ENCODE measurements at places on chromosomes 12 and 14.

GRCh38 chr14:71970272-71970671, 38.0 kb downstream of the RGS6 start:
- DNase-seq = no peak

DNA sequence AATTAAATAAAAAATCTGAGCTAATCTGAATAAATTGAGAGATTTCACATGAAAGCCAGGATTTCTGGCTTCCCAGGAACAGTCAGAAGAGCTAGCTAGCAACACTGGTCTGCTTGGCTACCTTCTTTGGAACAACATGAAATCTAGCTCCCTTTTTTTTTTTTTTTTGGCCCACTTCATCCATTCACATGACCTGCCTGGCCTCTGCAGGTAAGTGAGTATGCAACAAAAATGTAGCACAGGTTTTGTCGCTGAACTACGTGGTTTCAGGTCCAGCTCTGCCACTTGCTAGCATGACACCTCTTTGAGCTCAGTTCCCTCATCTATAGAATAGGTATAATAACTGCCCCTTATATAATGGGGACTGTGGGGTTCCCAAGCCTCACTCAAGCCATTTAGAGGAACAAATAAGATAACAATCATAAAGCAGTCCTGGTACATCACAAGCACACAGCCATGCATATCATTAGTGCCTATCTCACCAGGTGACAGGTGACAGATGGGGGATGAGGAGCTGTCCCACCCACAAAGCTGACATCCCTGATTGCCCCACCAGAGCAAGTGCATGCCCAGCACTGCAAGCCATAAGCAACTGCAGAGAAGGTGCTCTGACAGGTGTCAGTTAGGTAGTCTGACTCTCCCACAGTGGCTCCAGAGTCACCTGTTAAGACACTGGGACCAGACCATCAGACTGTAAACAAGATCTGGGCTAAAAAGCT, 25.6 kb downstream of the PXN start:
- DNase-seq = no peak

GRCh38 chr12:24754690-24755638, 193.9 kb downstream of the BCAT1 start:
- peak; percentile 49 for DNase-seq

- no peak for DNase-seq
Measured at GRCh38 chr14:58488550-58488949, 61.0 kb downstream of the KIAA0586 start.

GRCh38 chr12:26566675-26567074, 266.3 kb downstream of the ITPR2 start:
- DNase-seq = no peak

DNA sequence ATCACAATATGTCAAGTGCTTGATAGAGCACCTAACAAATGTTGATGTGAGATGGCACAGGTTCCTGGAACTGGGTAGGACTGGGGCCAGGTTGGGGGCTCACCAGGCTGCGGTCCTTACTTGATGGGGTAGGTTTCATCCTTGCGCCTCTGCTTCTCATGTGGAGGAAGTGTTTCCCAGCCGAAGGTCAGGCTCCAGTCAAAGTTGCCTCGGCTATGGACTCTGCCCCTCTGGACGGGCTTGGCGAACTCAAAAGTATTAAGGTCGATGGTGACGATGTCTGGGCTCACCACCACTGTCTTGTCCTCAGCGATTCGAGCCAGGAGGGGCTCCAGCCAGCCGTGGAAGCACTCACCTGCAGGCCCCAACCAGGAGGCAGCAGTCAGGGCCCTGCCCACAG, 17.5 kb upstream of the CELA1 start:
- no peak for DNase-seq

- no peak for DNase-seq
Measured at GRCh38 chr14:74531467-74531866, 37.9 kb downstream of the ISCA2 start.

DNA sequence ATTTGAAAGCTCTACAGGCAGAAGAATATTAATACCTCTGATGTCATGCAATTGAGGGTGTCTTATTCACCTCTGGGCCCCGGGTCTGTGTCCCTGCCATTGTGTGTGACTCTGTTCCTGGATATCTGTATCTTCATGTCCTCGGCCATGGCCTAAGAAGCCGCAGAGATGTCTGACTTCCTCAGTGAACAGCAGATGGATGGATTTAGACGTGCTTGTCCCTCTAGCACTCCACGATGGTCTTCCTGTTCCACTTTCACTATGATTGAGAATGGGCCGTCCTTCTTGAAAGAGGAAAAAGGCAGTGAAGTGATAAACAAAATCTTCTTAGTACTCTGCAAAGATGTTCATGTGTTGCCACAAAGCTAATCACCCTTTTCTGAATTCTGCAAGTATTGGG, 217.4 kb downstream of the SLC41A2 start:
- DNase-seq = no peak

GRCh38 chr12:46342562-46343033, 30.0 kb downstream of the SLC38A2 start:
- DNase-seq = no peak

GRCh38 chr14:30330445-30330844, 228.5 kb upstream of the G2E3 start:
- DNase-seq = peak; percentile 0

GRCh38 chr12:18141048-18141982, 51.3 kb upstream of the RERGL start:
- no peak for DNase-seq

- no peak for DNase-seq
Measured at GRCh38 chr14:52355016-52355431, 40.9 kb downstream of the PTGER2 start.

- no peak for DNase-seq
Measured at GRCh38 chr14:77022236-77022852, 6.2 kb downstream of the IRF2BPL start.

- peak; percentile 29 for DNase-seq
Measured at GRCh38 chr12:26939953-26940352, 1.7 kb downstream of the FGFR1OP2 start.

DNA sequence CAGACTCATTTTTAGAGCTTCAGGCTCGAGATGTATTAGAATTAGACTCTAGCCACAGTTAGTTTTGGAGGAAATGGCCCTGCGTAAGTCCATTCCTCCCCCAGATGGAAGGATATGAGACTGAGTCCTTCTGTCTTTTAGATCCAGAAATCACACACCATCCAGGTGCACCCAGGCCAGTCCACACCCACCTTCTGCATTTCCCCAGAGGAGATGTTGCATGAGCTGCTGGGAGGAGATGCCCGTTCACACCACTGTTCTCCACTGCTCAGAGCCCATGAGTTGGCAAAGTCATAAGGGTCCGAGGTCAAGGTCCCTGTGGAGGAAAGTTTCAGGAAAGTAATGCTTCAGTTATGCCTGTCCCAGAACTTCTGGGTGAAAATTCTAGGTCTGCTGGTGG, 29.2 kb downstream of the VWF start:
- DNase-seq = no peak

GRCh38 chr12:66753810-66754209, 74.9 kb upstream of the GRIP1 start:
- no peak for DNase-seq

- peak; percentile 13 for DNase-seq
Measured at GRCh38 chr12:108967869-108968540, 52.9 kb downstream of the SVOP start.

GRCh38 chr12:65355461-65355860, 77.0 kb downstream of the MSRB3 start:
- DNase-seq = no peak

GRCh38 chr14:21780429-21781084, 106.9 kb upstream of the OR4E1 start:
- DNase-seq = no peak

DNA sequence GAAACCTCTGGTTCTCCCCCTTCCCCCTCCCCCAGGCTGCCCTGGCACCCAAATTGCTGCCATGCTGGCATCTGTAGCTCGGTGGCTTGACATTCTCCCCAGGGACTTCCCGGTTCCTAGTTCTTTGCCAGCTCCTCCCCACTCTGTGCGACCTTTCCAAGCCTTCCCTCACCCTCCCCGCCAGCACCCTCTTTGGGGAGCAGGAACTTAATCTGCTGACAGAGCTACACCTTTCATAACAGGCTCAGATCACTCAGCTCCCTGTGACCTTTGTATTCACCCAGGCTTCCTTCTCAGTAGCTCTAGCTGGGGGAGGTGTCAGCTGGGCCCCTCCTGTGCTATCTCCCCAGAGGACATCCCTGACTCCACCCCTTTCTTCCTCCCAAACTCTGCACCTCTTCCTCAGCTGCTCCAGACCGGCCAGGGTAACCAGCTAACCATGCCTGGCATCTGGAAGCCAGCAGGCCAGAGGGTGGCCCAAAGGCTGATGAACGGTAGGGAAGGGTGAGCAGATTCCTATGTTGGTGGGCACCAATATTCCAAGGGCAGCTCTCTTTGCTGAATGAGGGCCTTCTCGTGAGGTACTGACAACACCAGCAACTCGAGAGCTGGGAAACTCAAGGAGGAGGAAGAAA, 1.8 kb upstream of the COX14 start:
- DNase-seq = no peak

GRCh38 chr14:70064136-70064865, 124.5 kb downstream of the SLC8A3 start:
- no peak for DNase-seq

- DNase-seq = no peak
Measured at GRCh38 chr12:94329366-94329765, 130.3 kb downstream of the CEP83 start.

DNA sequence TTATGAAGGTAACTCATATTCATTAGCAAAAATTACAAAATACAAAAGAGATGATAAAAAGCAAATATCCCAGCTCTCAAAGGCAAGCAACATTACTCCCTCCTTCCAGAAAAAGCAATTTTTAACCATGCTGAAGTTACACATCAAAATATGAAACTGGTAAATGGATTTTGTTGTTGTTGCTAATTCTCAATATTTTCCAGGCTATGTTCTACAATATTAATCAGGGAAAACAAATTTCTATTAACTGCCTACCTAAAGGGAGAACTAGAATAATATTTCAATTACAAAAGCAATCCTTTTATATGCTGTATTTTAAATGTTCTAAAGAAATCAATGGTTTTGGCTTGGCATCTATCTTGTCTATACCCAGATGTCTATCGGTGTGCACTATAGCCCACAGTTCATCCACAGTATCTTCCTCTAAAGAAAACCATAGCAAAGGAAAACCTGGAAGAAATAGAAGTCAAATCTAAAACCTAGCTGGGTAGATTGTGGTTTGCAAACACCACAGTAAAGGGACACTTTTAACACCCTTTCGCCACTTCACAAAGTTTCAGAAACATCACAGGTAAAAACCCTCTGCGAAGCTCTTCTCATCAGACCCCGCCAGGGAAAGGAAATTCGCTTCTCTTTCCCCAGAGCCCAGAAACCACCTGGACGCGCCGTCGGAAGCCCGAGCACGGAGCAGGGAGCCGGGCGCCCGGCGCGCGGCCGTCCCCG, 32.0 kb downstream of the TC2N start:
- no peak for DNase-seq

DNA sequence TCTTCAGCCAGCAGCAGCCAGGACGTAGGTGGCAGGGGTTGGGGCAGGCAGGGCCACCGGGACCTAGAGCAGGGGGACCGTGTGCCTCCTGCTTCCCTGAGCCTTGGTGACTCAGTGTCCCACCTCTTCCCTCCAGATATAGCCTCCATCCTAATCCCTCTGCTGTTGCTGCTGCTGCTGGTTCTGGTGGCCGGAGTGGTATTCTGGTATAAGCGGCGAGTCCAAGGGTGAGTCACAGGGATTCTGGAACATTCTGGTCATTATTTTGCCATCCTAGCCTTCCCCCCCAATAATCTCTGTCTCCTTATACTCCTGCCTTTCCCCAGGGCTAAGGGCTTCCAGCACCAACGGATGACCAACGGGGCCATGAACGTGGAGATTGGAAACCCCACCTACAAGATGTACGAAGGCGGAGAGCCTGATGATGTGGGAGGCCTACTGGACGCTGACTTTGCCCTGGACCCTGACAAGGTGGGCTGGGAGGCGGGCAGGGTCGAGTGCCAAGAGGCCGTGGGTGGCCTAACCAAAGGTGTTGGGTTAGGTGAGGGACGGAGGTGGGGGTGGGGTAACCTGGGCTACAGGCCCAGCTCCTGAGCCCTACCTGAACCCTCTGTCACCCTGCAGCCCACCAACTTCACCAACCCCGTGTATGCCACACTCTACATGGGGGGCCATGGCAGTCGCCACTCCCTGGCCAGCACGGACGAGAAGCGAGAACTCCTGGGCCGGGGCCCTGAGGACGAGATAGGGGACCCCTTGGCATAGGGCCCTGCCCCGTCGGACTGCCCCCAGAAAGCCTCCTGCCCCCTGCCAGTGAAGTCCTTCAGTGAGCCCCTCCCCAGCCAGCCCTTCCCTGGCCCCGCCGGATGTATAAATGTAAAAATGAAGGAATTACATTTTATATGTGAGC, 4.5 kb upstream of the NXPH4 start:
- DNase-seq = no peak

DNA sequence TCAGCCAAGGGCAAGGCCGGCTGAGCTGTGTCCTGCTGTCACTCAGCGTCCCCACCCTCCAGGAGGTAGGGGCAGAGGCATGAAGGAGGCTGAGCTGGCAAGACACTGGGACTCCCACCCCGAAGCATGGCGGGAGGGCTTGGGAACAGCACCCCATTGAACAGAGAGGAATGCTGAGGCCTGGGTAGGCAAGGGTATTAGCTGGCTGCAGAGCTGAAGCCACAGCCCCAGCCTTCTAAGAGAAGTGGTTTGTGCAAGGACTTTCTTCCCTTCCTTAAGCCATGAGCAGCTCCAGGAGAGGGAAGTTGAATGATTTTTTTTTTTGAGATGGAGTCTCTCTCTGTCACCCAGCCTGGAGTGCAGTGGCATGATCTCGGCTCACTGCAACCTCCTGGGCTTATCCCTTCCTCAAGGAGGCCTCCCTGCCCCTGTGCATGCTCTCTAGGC, 6.6 kb upstream of the CFAP73 start:
- peak; percentile 31 for DNase-seq

GRCh38 chr12:981176-981828, 9.7 kb upstream of the ERC1 start:
- DNase-seq = no peak

DNA sequence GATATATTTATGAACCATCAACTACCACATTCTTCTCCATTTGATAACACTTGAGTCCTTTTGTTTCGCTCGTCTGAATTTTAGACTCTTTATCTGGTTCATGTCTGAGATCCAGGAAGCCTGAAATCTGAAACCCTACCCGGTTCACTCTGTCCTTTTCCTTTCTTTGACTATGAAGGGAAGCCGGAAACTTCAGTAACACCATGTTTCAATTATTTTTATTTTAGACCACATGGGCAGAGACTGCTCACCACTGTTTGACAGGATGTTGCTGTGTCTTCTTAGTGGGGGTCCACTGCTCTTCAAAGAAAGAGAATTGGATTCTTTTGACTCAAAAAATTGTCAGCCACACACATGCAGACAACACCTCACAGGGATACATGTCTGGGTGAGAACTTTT, 331.9 kb upstream of the FLRT2 start:
- DNase-seq = no peak

DNA sequence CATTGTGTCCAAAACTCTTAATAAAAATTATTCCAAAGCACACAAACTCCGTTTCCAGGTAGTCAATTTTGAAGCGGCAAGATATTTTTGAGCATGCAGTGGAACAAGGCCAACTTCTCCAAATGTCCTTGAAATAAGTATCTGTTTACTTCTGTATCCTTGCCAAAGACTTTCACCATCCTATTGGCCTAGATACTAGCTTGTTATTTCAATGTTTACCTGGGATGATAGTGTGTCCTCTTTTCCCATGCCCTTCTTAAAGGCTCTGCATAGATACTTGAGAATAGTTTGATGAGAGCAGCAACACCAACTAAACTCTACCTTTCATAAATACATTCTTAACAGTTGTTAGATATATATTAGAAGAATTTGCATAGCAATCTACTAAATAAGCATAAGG, 160.9 kb downstream of the KCNC2 start:
- DNase-seq = no peak

GRCh38 chr14:34536951-34537676, 2.4 kb downstream of the EAPP start:
- DNase-seq = no peak

- DNase-seq = peak; percentile 80
Measured at GRCh38 chr14:21106498-21107282, 5.8 kb downstream of the TMEM253 start.
